HT-29 (cell line): ENCODE measurements at places on chromosomes 2 and 18.

GRCh38 chr2:177340158-177340557 lies 52.4 kb upstream of the AGPS start:
- DNase-seq = no peak

DNA sequence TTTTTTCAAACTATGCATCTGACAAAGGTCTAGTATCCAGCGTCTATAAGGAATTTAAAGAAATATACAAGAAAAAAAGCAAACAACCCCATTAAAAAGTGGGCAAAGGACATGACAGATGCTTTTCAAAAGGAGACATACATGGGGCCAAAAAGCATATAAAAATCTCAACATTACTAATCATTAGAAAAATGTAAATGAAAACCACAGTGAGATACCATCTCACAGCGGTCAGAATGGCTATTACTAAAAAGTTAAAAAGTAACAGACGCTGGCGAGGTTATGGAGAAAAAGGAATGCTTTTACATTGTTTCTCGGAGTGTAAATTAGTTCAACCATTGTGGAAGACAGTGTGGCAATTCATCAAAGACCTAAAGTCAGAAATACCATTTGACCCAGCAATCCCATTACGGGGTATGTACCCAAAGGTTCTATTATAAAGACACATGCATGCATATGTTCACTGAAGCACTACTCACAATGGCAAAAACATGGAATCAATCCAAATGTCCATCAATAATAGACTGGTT lies 643.1 kb upstream of the LRRTM1 start:
- DNase-seq = peak; percentile 83

DNA sequence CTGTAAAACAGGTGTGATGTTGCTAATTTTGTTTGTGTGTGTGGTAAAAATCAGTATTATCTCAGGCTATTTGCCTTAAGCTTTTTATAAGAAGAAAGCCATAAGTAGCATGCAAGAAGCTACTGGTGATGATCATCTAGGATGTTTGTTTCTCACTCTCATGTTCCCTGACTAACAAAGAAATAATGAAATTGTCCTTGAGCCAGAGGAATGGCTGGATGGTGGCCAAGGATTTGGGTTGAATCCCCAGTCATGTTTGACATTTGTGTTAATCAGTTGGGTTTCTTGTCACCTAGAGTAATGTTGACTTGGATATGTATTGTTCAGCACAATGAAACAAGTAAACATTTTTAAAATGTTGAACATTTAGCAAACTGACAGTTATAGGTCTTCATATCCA lies 496.8 kb upstream of the ZEB2 start:
- DNase-seq = no peak

- no peak for DNase-seq
These were observed 61.9 kb upstream of the PSMD14 start for GRCh38 chr2:161246281-161246680.

DNA sequence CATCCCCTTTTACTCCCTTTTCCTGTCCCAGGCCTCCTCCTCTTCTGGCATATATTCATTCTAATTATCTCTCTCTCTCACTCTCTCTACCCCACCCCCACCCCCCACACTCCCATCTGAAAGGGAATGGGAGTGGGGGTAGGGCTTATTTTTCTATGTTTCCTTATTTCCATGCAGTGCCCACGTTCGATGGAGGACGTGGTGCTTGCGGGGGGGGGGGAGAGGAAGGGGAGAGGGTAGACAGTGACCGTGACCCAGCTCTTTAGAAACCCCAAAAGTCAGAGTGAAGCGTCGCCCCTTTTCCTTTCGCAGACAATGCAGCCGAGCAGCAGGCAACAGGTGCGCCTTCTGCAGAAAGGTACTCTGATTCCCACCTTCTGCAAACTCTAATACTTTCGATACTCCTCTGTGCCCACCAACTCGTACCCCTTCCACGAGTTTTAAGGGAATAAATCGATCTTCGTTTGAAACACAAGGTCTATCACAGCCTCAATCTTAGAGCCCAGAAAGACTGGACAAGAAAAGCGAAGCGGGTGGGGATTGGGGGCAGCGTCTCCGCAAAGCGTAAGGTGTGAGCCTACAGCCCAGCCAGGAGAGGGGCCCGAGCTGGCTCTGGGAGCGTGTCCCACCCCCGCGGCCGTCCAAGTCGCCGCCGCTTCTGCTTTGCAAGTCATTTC lies 891 bp upstream of the NR4A2 start:
- peak; percentile 75 for DNase-seq

DNA sequence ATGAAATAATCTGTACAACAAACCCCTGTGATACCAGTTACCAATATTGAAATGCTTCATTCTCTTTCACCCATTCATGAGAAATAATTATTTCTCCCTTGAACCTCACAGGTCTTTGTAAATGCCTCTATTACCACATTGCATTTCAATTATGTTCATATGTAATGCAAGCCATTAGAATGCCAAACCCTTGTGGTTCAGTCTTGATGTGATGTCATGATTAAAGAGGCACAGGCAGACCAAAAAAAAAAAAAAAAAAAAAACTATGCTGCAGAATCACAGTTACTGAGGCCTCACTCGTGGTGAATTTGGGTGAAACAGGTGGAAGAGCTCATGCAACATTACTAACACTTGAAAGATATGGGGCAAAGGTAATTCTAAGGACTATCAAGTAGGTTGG lies 9.4 kb upstream of the EPG5 start:
- no peak for DNase-seq
